NCI-H1105 (cell line): ENCODE measurements at places on chromosomes 16 and 17.

DNA sequence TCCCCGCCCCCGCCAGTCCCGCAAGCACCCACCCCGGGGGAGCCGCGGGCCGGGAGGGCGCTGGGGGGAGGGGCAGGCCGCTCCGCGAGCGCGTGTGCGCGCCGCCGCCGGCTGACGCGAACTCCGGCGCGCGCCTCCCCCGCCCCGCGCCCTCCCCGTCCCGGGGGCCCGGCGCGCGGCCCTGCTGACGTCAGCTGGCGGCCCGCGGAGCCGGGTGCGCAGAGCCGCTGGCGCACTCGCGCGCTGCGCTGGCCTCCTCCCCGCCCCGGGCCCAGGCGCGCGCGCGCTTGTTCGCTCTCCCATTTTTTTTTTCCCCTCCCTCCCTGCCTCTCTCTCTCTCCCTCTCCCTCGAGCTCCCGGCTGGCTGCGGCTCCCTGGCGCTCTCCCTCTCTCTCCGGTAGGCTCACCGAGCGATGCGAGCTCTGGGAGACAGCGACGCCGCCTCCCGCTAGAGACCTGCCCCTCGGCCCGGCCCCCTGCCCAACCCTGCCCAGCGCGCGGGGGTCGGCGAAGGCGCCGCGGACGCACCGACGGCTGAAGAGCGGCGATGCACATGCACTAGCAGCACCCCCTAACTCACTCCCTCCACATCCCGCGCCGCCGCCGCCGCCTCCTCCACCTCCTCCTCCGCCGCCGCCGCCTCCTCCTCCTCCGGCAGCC, at the start of gene GNAO1:
TSS of gene GNAO1 (plus strand) at position 334 of the 660 bp plus-strand sequence. CDS start 747 bp downstream, outside the sequence.
- DNase-seq: peak; percentile 86

DNA sequence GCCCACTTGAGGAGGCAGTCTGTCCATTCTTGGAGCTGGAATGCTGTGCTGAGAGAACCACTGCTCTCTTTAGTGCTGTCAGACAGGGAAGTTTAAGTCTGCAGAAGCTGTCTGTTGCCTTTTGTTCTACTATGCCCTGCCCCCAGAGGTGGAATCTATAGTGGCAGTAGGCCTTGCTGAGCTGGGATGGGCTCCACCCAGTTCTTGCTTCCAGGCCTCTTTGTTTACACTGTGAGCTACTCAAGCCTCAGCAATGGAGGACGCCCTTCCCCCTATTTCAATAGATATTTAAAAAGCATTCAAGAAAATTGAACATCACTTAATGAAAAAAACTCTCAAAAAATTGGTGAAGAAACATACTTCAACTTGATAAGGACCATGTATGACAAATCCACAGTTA, 313.5 kb downstream of the PHKB start:
- no peak for DNase-seq

- no peak for DNase-seq
Observed at GRCh38 chr16:48503779-48504178, 106.2 kb downstream of the N4BP1 start.

GRCh38 chr17:75757086-75757681, 7.8 kb downstream of the GALK1 start:
- DNase-seq: no peak

DNA sequence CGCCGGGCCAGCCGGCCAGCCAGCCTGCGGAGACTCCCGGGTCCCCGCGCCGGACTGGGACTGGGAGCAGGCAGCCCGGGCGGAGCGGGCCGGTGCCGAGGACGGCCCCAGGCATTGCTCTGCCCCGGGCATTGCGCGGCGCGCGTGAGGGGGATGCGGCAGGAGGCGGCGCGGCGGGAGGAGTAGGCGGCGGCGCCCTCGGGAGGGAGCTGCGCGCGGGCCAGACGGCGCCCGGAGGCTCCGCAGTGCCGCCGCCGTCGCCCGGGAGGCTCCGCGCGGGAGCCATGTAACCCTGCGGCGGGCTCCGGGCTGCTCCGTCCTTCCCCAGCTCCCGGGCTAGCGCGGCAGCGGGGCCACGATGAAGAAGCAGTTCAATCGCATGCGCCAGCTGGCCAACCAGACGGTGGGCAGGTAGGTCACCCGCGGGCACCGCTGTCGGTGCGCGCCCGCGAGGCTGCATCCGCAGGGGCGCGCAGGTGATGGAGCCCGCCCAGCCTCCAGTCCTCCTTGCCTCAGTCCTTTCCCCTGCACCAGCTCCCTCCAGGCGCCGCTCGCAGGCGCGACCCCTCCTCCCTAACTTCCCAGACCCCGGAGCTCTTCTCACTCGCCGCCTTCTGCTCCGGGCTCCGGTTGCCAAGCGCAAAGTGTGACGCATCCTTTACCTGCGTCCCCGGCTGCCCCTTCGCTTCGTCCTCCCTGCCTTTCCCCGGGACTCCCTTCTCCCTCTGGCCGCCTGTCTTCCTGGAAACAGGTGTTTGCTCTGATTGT, at the start of gene ARHGAP44:
TSS of gene ARHGAP44 (plus strand) at position 18 of the 768 bp plus-strand sequence. CDS start at position 359, 341 bp downstream.
- peak; percentile 53 for DNase-seq

DNA sequence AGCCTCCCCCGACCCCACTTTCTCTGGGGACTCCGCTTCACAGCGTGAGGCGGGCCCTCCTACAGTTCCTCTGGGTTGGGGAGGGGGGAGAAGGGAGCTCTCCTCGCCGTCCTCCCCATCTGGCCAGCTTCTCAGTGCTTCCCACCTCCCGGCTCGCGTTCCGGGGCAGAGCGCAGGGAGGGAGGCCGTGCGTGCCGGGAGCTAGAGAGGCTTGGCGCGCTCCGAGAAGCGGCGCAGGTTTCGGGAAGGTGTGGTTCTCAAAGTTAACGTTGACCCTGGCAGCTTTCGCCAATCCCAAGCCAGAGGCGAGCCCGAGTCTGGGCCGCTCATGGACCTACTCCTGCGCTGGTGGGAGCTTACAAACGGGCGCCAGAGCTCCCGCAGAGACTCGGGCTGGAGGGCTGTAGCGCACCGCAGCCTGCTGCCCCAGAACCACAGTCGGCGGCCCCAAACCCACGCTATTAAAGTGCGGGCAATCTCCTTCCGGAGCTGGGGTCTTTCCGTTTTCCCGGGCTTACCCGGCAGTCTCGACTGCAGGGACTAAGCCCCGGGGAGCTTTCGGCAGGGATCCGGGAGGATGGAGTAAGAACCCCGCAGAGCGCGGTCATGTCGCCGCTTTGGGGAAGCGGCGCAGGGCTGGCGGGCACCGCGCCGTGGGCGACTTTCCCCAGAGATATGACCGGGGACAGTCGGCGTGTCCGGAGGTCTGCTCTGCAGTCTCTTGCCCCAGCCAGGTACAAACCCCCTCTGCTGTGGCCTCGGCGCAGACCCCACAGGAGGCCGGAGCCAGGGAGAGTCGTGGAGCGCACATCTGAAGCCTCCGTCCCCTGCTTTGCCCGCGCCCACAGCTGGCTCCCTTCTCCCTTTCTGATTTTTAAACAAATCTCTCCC, 787 bp downstream of the CDH11 start:
- no peak for DNase-seq

DNA sequence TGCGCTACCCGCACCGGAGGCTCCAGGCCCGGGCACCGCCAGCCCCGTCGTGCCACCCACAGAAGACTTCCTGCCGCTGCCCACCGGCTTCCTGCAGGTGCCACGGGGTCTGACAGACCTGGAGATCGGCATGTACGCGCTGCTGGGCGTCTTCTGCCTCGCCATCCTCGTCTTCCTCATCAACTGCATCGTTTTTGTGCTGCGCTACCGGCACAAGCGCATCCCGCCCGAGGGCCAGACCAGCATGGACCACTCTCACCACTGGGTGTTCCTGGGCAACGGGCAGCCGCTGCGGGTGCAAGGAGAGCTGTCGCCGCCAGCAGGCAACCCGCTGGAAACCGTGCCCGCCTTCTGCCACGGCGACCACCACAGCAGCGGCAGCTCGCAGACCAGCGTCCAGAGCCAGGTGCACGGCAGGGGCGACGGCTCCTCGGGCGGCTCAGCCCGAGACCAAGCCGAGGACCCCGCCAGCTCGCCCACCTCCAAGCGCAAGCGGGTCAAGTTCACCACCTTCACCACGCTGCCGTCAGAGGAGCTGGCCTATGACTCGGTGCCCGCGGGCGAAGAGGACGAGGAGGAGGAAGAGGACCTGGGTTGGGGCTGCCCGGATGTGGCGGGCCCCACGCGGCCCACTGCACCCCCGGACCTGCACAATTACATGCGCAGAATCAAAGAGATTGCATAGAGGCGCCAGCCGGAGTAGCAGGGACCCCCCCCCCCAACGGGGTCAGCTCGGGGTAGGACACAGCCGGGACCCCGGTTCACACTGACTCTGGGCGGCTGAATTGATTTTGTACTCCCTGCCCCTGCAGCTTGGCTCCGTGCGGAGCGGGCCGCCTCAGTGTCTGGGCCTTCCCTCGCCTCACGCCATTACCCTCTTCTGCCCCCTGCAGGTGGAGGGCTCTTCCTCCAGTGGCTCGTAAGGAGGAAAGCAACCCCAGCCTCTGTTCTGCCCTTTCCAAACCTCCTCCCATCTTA, 58.5 kb downstream of the TMEM132E start:
- DNase-seq: peak; percentile 22

- DNase-seq: no peak
Observed at GRCh38 chr17:57114085-57114673, 29.1 kb downstream of the AKAP1 start.

DNA sequence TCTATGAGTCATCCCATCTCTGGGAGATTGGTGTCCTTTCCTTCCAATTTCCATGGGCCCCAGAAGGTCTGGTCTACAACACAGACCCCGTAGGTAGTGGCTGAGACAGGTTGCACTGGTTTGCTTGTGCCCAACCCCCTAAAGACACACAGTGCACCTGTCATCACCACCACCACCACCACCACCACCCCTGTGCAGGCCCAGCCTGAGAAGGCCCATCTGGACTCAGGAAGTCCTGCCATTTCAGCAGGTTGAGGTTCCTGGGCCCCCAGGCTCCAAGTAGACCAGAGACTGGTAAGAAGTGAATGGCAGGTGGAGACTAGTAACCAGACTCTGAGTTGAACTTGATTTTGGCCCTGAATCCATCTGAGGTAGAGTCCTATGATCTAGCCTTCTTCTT, 25.9 kb upstream of the PHB1 start:
- DNase-seq: no peak

GRCh38 chr17:82179946-82180475, 32.6 kb downstream of the CCDC57 start:
- no peak for DNase-seq

DNA sequence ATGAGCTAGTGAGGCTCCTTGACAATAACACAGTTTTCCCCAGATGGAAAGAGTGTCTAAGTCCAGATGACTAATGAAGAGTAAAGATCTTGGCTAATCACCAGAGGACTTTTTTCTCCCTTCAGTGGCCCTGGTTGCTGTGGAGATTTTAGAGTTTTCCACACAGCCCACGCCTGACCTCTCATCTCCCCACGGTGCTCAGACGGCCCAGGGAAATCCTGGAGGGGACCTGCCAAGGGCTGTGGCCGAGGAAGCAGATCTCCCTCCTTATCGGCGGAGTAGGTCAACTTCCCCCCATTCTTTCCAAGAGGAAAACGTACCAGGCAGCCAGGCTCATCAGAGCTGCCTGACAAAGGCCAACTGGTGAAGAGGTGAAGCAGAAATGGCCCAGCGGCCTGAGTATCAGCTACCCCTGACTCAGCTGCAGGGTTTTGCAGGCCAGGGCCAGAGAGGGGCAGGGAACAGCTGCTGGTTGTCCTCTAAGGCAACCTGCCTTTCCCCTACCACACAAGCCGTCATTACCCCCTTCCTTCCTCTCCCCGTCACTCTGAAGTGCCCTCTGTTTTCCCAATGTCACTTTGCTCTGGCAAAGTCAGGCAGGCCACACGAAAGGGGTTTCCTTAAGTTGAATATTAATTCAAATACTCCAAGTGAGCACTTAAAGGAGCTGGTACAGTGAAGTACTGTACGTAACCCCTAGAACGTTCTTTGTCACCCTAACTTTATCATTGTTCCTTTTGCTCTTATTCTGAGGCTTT, 140.2 kb upstream of the ADAMTS18 start:
- DNase-seq: no peak

DNA sequence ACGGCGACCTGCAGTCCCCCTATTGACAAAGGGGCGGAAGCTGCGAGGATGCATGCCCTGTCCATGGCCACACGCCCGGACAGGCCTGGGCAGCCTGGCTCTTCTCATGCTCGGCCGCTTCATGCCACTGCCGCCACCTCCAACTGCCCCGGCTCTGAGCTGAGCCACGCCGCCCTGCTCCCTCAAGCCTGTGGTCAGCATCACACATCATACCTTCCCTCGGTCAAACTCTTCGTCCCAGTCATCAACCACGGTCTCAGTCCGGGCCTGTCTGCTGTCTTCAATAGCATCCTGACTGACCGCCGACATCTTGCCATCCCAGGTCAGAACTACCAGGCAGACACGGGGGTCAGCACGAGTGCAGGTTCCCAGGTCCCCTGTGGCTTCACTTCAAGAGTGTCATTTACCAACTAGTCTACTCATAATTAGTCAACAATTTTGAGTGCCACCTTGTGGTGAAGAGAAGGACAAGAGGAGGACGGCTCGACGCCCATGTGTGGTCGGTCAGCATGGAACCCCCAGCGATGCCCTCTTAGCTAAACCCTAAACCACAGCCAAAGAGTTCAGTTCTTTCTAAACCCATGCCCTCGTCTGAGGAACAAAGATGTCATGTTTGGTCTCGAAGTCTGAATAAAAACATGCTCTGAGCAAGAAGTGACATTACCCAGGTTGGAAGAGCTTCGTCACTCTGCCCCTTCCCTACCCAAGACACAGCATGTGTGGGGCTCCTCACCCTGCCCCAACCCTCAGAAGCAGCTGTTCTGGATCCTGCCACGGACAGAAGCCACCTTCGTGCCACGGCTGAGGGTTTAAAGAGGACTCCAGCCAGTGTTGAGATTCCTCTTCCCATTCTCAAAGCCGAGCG, 16.9 kb upstream of the CYTH1 start:
- DNase-seq: no peak

- no peak for DNase-seq
Observed at GRCh38 chr17:43212641-43213490, 1.2 kb downstream of the TMEM106A start.

DNA sequence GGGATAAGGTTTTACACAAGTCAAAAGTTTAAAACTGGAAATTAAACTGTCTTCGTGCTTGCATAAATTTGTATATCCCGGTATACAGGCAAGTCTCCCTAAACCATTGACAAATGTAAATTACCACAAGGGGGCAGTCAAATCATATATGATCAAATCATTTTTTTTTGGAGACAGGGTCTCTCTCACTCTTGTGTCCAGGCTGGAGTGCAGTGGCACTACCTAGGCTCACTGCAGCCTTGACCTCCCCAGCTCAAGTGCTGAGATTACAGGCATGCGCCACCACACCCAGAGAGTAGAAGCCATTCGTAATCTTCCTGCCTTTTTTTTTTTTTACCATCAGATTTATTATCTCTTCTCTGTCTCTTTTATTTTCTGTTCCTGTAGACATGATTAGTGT, 18.5 kb downstream of the TOP2A start:
- DNase-seq: peak; percentile 0

GRCh38 chr17:6077752-6078151, 7.6 kb downstream of the WSCD1 start:
- no peak for DNase-seq
